Central memory CD4-positive, alpha-beta T cell (primary cell): ENCODE measurements at places on chromosomes 3 and 15.

GRCh38 chr3:187352581-187353575 lies 15.3 kb upstream of the RTP4 start:
- no peak for DNase-seq

DNA sequence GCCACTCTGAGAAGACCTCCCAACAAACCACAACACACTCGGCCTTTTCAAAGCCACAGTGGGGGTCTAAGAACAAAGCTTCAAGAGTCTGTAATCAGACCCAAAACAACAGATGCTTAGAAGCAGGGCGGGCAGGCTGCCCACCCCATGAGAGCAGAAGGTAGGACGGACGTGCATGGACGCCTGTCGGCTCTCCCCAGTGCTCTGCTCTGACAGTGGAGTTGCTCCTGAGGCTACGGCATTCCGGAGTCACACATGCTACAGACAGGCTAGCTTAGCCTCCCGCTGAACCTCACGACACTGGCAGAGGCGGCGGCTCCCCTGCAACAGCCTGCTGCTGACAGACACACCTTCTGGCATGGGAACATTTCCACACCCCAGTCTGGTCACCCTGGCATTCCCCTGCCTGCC lies 33.5 kb downstream of the SLCO2A1 start:
- no peak for DNase-seq

DNA sequence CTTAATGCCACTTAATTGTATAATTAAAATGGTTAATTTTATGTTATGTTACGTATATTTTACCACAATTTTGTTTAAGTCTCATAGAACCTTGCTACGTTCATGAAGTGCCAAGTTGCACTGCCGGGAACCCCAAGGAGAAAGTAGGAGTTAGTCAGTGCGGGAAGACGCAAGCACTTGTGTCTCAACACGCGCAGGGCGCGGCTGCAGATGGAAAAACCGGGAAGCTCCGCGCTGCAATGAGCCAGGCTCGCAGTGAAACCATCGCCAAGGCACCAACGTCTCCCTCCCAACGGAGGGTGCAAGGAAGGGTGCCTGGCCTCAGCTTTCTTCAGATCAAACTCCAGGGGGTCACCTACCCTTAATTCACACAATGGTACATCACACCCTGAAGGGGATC lies 21.6 kb downstream of the MAGI1 start:
- no peak for DNase-seq

GRCh38 chr15:100703032-100703578 lies 100.7 kb downstream of the ASB7 start:
- DNase-seq, result no peak

GRCh38 chr3:123448536-123449101 lies at the start of gene ADCY5:
ADCY5 (minus strand) TSS chr3:123449090; CDS start chr3:123448545, 545 bp downstream.
- DNase-seq, result no peak

DNA sequence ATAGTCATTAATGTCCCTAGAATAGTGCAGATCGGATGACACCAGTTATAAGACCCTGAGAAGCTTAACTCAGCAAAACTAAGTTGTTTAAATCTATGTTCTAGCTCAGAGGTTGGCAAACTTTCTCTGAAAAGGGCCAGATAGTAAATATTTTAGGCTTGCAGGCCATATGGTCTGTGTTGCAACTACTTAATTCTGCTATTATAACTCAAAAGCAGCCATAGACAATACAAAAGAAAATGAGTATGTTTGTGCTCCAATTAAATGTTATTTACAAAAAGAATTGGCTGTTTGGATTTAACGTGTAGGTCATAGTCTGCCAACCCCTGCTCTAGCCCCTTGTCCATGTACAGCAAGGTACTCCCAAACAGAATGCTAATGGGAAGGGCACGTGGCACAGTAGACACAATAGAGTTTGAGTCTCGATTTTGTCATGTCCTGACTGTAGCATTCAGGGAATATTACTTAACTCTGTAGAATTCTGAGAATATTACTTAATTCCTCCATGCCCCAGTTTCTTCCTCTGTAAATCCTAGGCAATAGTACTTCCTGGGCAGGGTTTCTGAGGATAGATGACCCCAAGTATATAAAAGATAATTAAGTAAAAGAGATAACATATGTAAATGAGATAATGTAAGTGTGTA lies 70.5 kb upstream of the ATP2C1 start:
- no peak for DNase-seq

DNA sequence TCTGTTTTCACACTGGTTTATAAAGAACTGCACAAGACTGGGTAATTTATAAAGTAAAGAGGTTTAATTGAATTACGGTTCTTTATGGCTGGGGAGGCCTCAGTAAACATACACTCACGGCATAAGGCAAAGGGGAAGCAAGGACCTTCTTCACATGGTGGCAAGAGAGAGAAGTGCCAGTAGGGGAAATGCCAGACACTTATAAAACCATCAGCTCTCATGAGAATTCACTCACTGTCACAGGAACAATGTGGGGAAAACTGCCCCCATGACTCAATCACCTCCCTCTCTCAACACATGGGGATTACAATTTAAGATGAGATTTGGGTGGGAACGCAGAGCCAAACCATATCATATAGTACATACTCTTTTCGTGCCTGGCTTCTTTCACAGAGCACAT lies 42.4 kb downstream of the MAP2K1 start:
- no peak for DNase-seq

DNA sequence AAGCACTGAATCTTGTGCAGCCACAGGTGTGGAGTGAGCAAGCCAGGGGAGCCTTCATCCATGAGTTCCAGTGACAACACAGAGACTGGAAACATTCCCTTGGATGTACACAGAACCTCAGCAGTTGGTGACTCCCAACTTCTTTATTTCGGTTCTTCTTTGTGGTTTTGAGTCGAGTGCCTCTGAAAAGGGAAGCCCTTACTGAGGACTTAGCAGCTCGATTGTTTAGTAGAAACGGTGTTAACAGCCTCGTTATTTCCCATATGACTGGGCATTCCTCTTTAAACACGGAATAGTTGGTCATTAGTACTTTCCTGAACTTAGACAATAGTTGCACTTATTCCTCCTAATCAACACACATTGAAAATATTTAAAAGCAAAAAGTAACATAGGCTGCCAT lies 7.7 kb downstream of the SLCO3A1 start:
- no peak for DNase-seq

GRCh38 chr3:1535361-1535760 lies 442.5 kb downstream of the CNTN6 start:
- DNase-seq, result no peak

DNA sequence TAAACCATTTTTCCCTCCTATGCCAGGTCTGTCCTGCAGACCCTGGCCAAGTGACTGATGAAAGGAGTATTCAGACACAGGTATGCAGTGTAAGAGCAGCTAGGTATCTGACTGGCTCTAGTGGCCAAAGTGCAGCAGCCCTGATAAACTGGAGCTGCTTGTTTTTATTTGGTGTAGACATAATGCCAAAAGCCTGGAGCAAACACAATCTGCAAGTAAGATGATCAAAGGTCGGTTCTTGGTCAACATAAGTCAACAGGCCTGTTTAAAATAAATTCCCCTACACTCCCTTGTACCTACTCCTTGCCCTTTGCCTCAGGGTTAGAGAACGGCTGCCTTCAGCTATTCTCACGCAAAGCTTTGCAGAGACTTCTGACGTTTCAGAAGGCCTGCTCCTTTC lies 1003.1 kb downstream of the ZPLD1 start:
- DNase-seq, result no peak

DNA sequence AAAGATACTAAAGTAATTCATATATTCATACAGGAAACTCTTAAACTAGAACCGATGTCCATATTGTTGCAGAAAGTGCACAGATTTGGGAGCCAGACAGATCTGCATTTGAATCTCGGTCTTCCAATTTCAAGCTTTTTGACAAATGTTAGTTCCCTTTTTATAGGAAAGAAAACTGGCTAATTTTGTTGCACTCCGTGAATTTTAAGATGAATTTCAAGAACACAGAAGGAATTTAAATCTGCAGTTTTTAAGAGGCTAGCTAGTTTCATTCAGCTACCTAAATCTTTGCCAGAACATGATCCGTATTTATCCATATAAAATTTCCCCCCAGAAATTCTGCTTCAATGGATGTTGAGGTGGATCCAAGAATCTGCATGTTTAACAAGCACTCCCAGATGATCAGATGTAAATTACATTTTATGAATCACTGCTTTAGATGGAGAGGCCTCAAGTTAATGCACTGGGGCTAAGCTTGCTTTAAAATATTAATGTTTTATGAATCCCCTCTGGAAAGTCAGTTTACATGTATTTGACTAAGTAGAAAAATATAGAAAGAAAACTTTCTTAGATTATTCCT lies 1296.3 kb upstream of the CADM2 start:
- no peak for DNase-seq

DNA sequence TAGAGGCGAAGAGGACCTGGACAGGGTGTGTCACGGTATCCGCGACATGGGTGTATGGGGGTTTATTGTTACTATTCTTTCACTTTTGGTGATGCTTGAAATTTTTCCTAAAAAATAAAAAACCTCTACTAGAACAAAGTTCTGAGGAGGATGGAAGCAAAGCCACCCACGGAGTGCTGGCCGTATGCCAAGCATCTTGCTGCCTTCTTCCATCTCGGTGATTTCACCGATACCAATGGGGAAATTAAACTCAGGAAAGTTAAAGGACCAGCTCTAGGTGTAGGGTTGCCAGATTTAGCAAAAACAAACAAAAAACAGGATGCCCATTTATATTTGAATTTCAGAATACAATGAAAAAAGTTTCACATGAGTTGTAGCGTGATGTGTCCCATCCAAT lies 33.9 kb downstream of the SMAD6 start:
- no peak for DNase-seq

GRCh38 chr15:88274553-88275460 lies 18.3 kb upstream of the NTRK3 start:
- peak; percentile 5 for DNase-seq

DNA sequence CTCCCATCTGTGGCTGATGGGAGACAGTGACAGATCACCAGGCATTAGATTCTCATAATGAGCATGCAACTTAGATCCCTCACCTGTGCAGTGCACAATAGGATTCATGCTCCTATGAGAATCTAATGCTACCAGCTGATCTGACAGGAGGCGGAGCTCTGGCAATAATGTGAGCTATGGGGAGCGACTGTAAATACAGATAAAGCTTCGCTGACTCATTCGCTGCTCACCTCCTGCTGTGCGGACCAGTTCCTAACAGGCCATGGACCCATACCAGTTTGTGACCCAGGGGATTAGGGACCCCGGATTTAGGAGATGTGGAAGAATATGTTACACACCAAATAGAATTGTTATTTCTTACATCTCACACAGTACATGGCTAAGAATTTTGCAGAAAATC lies 6.7 kb downstream of the ARGFX start:
- DNase-seq, result no peak

DNA sequence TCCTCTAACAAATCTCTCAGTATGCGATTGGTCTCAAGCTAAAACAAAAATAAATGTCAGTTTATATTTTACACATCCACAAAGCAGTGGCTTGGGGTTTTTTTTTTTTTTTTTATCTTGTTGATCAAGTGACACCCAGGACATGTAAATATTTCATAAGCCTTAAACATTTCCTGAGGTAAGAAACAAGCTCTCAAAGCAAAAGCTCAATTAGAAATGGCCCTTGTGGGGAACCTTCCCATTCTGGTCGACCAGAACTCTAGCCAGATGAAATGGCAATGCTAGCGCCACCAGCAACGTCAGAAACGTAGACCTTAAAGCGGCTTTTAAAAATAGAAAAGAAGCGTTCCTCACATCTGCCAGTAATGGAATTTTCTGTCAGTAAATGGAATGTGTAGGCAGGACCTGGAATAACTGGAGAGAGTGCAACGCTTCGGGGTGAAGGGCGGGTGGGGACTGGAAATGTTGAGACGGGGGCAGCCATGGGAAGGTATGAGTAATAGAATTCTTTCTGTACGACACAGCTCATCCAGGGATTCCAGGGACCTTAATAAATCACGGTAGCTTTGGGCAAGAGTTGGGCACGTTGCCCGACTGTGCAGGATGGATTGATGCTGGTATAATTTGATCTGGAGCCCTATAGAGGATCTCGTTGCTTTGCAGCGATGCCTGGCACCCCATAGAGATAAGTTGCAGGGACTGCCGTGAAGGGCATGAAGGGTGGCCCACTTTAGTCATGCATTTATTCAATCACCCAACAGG lies 44.4 kb downstream of the BTD start:
- DNase-seq, result no peak

- DNase-seq, result no peak
Measured at GRCh38 chr15:73925848-73926218, 429 bp upstream of the LOXL1 start.

DNA sequence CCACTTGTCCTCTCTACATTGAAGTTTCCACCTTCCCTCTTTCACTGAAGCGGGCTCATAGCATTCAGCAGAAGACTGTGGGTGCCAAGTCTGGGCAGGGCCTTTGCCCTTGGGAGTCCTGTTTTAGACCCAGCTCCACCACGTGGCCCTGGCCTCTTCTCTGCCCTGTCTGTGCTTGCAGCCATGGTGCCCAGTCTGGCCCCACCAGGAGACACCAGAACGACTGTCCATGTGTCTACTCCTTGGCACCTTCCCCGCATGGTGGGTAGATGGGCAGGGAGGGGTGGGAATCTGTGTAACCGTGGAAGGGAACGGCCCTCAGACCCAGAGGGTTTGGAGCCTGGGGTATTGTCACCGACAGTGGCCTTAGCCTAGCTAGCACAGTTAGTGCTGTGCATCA lies 17.9 kb upstream of the EMC3 start:
- DNase-seq, result no peak

GRCh38 chr3:171261487-171261886 lies 198.7 kb downstream of the TNIK start:
- DNase-seq, result no peak

DNA sequence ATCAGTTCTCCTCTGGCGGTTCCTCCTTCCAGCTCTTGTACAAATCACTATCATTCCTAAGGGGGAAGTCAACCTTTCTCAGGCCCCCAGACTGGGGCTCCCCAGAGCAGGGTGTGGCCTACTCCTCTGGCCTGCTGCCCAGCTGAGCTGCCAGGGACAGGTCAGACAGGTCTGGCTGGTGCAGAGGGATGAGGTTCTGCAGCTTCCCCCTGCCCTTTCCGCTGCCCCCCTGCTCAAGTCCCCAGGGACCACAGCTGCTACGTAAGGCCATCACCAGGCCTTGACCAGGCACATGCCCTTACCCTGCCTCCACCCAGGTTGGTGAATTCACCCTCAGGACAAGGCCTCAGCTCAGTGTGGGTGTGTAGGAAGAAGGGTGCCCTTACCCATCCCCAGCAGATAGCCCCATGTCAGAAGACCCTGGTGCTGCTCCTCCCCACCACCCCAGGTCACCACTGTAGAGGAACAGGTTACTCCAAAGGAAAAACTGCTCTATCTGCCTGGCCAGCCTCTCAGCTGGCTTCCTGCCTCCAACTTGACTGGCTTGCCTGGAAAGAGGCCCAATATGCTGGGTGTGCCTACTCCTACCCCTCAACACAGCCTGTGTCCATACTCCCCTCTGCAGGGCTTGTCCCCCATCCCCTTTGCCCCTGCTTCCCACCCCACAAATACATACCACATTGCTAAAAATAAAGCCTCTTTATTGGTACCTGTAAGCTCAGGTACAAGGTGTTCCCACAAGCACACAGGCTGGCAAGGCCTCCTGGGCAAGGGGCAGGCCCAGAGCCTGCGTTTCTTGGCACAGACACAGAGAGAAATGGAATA lies 12.0 kb downstream of the CSRNP1 start:
- peak; percentile 16 for DNase-seq
